ENCODE measurements at places on chromosomes 4 and X.

DNA sequence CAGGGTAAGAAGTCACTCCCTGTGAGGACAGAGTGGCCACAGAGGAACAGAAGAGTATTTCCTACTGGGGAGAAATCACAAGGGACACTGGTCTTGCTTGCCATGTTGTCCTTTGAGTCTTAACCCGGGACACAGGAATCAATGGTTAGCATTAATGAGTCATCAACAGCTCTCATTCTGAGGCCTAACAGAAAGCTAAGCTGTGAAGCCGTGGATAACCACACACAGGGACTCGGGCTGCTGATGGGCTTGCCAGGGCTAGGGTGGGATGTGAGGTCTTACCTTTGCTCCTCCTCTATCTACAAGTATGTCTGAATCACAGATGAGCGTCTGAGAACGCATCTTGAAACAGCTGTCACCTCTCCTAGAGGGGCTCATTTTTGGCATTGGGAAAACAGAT, 22.2 kb downstream of the HELT start:
- no peak for DNase-seq

GRCh38 chr4:604131-604530, 21.2 kb upstream of the PDE6B start:
- DNase-seq, result no peak

GRCh38 chr4:153161226-153161963, 42.8 kb upstream of the TRIM2 start:
- DNase-seq, result no peak

DNA sequence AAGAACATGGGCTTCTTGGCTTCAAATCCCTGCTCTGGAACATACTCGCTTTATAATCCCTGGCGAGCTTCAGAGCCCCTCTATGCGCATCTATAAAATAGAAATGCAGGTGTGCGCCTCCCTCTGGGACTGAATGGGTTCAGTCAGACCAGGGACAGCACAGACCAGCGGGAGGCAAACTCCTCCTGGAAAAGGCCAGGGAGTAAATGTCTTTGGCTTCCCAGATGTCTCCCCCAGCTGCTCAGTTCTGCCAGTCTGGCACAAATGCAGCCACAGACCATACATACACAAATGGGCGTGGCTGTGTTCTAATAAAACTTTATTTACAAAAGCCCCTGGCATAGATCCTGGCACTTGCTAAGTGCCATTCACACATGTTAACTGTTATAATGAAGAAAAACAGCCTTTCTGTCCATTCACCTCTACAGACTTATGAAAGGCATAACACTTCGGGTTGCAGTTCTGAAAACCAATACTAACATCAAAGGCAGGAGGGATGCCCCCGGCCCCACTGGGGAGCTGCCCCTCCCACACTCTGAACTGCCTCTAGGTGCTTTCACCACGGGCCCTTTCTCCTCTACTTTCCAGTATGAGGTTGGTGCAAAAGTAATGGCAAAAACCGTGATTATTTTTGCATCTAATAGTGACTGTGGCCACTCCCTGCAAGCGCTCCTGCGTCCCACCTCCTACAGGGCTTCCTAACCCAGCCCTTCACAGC, 4.6 kb downstream of the JAKMIP1 start:
- peak; percentile 24 for DNase-seq

- no peak for DNase-seq
Measured at GRCh38 chr4:44319129-44319528, 129.5 kb downstream of the KCTD8 start.

- no peak for DNase-seq
Measured at GRCh38 chr4:95142932-95143331, 385.2 kb downstream of the BMPR1B start.

DNA sequence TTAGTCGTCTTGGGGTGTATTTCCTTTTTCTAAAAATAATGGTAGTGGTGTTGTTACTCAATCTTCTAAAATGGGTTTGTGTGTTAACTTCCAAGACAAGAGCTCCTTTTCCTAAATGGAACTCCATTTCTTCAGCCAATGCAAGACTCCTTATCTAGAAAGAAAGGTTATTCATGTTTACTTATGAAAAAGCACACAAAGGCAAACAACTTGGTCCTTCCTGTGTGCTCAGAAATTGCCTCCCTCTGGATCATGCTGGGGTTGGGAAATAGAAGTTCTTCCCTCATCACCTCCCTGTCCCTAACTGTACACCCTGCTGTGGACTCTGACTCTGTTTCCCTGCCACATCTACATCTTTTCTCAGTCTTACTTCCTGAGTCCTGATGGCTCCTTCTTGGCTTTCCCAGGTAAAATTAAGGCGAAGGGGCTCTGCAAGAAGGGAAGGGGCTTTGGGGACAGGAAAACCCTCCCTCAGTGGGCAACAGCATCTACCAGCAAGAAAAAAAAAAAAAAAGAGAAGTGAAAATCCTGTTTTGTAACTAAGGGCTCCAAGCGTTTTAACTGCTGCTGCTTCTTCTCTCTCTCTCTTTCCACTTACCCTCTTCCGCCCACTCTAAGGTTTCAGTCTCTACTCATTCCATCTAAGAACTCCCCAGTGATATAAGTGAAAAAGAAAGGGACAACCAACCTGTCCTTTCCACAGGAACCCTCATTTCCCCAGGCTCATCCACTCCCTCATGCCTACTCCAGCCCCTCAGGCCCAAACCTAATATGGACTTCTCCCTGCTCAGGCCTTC, 19.8 kb upstream of the TASL start:
- no peak for DNase-seq

GRCh38 chr4:153421941-153422340, 44.2 kb upstream of the TMEM131L start:
- no peak for DNase-seq

- DNase-seq, result peak; percentile 84
Measured at GRCh38 chr4:185115827-185116232, 27.2 kb upstream of the SLC25A4 start.

DNA sequence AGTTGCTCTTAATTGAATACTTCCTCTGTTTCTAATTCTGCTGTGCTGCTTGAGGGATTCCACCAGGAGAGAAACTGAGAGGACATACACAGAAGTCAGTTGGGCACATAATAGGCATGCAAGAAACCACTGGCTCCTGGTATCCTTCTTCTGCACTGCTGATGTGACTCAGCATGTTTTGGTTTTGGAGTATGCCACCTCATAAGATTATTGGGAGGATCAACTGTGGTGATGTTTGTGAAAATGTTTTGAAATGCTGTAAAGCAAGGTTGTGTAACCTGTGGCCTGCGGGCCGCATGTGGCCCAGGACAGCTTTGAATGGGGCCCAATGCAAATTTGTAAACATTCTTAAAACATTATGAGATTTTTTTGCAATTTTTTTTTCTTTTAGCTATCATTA, 119.6 kb downstream of the GATB start:
- no peak for DNase-seq

DNA sequence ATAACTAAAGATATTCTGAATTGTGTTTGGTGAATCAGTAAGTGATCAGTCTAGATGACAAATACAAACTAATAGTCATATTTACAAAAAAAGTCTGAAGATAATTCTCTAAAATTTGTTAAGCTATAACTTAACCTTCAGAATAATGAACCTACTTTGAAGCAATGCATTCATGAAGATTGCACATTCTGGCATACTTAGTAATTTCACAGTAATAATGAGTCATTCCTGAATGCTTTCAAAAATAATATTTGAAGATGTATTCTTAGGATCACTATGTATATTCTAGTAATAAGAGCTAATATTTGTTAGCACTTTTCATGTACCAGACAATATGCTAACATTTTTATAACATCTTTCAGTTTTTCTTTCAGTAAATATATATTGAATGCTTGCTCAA, 756.7 kb upstream of the SLIT2 start:
- DNase-seq, result no peak

- no peak for DNase-seq
Measured at GRCh38 chr4:73600954-73601353, 19.3 kb downstream of the RASSF6 start.

DNA sequence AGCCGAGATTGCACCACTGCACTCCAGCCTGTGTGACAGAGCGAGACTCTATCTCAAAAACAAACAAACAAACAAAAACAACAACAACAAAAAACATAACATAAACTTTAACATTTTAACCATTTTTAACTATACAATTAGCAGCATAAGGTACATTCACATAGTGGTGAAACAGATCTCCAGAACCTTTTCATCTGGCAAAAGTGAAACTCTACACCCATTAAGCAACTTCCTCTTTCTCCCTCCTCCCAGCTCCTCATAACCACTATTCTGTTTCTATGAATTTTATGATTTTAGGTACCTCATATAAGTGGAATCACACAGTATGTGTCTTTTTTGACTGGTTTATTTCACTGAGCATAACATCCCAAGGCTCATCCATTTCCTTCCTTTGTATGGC, 103.6 kb downstream of the FAM13A start:
- no peak for DNase-seq

- no peak for DNase-seq
Measured at GRCh38 chr4:4856071-4857000, 3.1 kb upstream of the MSX1 start.

- DNase-seq, result no peak
Measured at GRCh38 chrX:97117572-97117971, 233.9 kb downstream of the RPA4 start.

DNA sequence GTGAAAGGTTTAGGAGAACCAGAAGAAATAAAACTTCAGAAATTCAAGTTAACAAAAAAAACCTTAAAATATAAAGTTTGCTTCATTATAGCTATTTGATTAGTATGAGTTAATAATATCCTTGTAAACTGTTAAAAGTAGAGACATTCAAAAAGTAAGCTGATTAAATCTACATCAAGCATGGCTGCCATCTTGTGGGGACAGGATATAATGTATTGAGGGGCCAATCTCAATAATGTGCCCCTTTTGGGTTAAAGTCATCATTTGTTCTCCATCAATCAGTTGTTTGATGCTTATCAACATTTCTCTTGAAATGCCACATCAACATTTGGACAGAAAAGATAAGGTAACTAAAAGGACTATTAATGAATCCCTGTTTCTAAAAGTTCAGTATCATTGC, 4.6 kb upstream of the GRID2 start:
- no peak for DNase-seq

DNA sequence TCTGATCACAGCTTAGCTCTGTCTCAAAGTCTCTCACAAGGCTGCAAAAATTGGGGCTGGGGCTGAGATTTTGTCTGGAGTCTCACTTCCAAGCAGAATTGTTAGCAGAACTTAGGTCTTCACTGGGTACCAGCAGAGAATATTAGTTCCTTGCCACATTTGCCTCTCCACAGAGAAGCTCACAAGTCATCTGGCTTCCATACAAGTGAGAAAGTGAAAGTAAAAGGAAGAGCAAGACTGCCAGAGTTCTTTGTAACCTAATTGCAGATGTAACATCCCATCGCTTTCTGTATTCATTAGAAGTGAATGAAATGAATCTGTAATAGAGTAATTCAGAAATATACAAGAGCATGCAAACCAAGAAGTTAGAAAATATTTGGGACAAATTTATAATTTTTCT, 624.1 kb upstream of the GNPDA2 start:
- no peak for DNase-seq

GRCh38 chr4:141346144-141346543, 125.4 kb downstream of the ZNF330 start:
- DNase-seq, result no peak

DNA sequence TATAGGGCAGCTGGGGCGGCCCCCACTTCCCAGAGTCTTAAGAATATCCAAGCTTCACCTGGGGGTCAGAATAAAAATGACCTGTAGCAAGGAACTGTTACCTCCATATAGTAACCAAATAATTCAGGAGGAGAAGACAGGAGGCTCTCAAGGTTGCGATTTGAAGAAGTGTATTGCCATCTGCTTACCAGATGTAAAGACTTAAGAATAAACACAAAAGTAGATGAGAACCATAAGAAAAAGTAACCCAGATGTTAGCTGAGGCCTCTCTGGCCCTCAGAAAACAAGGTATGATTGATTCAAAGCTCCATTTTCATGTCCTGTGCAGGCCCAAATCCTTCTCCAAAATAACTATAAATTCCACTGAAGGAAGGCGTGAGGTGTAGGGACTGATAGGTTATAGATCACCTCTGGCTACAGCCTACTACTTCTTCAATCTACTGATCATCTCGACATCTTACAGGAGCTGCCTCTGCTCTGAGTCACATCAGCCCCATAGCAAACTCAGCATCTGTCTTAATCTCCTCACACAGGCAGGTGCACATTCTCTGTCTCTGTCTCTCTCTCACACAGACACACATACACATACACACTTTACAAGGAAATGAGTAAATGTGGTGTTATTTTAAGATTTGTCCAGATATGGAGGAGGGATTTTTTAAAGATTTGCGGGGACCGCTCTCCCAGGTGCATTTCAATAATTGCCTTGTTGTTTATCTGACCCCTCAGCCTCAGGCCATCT, 193.9 kb upstream of the EDNRA start:
- DNase-seq, result no peak

- no peak for DNase-seq
Measured at GRCh38 chr4:152778656-152779512, 646 bp downstream of the TIGD4 start.

DNA sequence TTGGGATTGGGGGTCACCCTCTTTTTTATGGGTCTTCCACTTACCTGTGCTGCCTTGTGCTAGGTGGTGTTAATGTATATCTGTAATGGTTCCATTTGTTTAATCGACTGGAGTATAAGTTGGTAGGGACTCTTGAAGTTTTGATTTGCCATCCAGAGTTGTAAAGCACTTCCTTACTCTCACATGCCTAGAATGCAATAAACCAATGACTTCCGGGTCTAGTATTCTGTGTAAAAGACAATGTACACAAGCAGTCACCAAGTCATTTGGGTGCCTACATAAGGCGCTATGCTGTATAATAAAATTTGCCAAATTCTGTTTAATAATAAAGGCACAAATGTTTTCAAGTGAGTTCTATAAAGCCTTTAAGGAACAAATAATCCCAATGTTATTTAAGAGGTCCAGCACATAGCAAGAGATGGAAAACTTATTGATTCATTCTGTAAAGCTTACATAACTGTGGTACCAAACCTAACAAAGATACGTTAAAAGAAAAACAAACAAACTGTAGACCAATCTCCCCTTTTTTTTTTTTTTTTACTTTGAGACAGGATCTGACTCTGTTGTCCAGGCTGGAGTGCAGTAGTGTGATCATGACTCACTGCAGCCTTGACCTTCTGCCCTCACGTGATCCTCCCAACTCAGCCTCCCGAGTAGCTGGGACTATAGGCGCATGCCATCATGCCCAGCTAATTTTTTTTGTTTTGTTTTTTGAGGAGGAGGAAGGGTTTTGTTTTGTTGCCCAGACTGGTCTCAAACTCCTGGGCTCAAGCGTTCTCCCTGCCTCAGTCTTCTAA, 41.5 kb upstream of the HPRT1 start:
- no peak for DNase-seq

DNA sequence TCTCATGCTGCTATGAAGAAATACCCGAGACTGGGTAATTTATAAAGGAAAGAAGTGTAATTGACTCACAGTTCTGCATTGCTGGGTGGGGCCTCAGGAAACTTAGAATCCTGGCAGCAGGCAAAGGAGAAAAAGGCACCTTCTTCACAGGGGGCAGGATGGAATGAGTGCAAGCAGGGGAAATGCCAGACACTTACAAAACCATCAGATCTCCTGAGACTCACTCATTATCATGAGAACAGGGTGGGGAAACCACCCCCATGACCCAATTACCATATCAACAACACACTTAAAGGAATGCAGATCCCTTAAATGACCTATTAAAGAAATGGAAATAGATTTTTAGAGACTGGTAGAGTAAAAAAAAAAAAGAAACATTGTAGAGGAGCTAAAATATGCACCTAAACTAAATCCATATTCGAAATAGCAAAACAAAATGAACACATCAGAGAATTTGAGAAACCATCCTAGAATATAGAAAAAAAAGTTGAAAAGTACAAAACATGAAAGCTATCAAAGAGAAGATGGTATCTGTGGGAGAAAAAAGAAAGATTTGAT, 104.3 kb upstream of the UGT8 start:
- DNase-seq, result no peak
